Stimulated activated CD8-positive, alpha-beta memory T cell treated with anti-CD3 and anti-CD28 coated beads, Interleukin-4, amount 100 ng/mL, for 1 hour (primary cell): ENCODE measurements at places on chromosomes 13 and 19.
A peak's percentile ranks its signal among the peaks of the same experiment; 100 is the strongest.

DNA sequence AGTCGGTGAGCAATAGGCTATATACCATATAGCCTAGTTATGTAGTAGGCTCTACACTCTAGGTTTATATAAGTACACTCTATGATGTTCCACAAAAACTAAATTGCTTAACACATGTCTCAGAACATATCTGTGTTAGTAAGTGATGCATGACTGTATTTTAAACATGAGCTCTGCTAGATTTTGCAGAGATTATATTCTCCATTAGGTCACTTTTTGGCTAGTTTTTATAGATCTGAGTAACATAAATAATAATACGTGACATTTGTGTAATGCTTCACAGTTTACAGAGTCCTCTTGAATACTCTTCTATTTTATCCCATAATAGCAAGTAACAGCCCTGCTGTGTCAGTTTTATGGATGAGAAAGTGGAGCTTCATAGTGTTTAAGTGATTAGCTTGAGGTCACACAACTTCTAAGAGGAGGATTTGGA is 47.8 kb downstream of the NDFIP2 start:
- no peak for DNase-seq

DNA sequence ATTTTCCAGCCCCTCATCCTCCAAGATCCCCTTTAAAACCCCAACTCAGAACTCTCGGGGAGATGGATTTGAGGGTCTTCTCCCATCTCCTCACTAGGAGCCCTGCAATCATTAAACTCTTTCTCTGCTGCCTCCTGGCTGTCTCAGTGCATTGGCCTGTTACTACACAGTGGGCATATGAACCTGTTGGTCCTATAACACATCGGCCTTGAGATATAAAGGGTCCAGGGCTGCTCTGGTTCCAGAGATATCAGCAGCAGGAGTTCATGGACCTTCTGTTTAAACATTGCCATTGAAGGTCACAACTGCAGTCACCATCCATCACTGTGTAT is 3.8 kb upstream of the METTL21C start:
- no peak for DNase-seq

DNA sequence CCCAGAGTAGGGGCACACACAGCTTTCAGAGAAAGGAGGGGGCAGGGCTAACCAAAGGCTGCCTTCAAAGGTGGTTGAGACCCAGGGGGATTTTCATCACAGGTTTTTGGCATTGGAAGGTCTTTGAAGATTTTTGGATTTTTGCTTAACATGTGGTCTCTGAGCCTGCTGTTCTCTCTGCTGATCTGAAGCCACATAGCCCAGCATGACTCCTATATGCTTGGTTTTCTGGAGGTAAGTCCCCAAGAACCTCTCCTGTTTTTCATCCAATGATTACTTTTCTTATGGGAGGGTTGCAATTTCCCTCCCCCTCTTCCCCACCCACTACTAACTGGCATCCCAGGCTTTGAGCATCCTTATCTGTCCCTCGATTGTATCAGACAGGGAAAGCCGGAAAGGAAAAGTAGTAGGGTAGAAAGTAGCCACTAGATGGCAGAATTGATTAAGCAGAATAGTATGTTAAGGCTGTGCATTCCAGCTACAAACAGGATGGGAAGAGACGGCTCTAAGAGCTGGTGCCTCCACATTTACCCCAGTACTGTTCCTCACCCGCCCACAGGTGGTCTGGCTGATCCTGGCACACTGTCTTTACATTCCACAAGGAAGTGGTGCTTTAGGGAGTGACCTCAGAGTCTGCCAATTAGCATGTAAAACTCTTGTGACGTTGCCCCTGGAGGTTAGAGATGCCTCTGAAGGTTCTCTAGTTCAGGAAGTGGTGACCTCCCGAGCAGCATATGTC is 218.9 kb upstream of the EDNRB start:
- DNase-seq: no peak

DNA sequence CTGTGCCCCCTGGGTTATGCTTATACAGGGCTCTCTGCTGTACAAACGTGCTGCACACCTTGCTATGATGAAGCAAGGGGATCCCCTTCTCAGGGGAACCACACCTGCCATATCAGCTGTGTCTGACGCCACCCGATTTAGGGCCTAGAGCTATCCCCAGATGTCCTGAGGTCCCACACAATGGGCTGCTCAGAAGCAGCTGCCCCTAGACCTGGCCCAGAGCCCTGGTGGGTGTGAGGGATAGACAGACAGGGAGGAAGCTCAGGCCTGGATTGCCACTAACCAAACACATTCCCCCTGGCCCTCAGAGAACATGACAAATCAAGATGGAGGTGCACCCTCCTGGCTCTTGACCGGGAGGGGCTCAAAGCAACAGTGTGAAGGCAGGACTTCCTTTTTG is 59.3 kb downstream of the TSHZ3 start:
- DNase-seq: no peak

GRCh38 chr13:80962855-80963254 is 621.9 kb upstream of the SPRY2 start:
- no peak for DNase-seq

DNA sequence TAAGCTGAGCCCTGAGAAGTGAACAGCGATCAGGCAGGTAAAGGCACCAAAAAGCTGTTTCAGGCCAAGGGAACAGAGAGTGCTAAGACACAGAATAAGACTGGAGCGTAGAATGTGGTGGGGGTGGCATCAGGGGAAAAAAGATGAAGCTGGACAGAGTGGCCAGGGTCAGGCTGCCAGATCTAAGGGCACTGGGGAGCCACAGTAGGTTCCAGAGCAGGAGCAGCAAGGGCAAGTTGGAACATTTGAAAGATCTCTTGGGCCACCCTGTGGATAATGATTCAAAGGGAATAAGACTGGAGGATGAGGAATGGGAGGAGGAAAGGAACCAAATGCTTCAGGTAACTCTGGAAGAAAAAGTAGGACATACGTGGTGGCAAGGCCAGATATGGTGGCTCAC is 6.5 kb upstream of the PLIN3 start:
- DNase-seq: no peak

GRCh38 chr13:20217168-20217567 is 15.0 kb downstream of the GJB6 start:
- DNase-seq: no peak

- peak; percentile 56 for DNase-seq
Measured at GRCh38 chr13:46181840-46182490, at the start of gene LCP1. LCP1 (minus strand) TSS chr13:46182177; CDS start chr13:46159662, 22,515 bp downstream.

DNA sequence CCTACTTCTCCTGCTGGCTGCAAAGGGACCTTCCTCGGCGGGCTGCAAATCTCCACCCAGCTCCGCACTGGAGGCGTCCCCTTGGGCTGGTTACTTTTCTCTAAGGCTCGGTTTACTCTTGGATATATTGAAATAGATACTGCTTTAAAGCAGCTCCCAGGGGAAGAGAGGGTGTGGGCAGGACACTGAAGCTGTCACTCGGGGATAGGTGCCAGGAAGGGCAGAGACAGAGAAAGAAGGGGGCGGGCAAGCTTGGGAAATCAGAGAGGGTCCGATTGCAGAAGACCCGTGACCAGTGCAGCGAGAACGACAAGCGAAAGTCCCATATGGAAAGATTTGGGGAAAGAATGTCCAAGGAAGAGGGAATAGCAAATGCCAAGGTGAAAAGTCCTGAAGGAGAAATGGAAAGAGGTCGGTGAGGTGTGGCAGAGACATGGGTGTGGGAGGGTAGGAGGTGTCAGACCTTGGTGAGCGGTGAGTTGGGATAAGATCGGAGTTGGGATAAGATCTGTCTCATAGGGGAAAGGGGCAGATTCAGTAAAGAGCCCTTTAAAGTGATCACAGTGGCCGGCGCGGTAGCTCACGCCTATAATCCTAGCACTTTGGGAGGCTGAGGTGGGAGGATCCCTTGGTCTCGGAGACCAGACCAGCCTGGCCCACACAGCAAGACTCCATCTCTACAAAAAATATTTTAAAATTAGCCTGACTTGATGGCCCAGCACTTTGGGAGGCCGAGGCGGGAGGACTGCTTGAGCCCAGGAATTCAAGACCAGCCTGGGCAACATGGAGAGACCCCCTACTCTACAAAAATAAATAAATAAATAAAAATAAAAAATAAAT is 618 bp downstream of the THSD8 start:
- DNase-seq: no peak

GRCh38 chr19:56105090-56105701 is 15.9 kb downstream of the ZNF787 start:
- peak; percentile 29 for DNase-seq

GRCh38 chr19:33780746-33781145 is 15.9 kb upstream of the KCTD15 start:
- DNase-seq: no peak

DNA sequence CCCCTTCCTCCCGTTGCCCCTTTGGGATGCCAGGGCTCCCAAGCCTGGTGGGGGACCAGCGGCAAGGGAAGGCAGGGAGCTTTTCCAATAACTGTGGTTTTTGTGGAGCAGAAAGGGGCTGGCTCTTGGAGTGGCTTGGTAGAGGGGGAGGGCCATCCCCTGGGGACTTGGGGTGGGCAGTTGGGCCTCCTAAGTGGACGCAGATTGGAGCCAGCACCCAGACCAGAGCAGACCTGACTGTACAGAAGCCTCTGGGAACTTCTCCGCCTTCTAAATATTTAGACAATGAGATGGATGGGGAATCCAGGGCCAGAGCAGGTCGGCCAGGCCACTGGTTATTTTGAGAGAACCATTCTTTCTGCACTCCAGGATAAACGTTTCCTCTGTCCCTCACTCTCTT is 4.2 kb downstream of the PTGIR start:
- DNase-seq: no peak

DNA sequence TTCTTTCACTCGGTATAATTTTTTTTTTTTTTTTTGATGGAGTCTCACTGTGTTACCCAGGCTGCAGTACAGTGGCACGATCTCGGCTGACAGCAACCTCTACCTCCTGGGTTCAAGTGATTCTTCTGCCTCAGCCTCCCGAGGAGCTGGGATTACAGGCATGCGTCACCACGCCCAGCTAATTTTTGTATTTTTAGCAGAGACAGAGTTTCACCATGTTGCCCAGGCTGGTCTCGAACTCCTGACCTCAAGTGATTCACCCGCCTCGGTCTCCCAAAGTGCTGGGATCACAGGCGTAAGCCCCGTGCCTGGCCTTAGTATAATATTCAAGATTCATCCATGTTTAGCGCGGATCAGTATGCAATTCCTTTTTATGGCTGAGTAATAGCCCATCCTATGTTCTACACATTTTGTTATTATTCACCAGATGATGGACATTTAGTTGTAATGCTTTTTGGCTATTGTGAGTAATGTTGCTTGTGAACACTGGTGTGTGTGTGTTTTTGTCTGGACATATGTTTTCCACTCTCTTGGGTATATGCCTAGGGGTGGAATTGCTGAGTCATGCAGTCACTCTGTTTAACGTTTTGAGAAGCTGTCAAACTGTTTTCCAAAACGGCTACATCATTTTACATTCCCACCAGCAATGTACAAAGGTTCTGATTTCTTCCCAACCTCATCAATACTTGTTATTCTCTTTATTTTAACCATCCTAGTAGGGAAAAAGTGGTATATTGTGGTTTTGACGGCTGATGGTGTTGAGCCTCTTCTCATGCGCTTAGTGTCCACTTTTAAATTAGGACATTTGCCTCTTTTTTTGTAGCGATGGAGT is 22.9 kb downstream of the PLEKHF1 start:
- no peak for DNase-seq

DNA sequence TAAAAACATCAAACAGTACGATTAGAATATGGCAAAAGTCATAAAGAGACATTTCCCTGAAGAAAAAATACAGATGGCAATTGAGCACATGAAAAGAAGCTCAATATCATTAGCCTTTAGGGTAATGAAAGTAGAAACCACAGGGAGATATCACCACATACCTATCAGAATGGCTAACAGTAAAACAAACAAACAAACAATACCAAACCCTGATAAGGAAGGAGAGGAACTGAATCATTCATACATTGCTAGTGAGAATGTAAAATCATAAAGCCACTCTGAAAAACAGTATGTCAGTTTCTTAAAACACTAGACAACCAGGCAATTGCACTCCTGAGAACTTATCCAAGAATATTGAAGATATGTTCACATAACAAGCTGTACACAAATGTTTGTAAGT is 1342.5 kb upstream of the SLC10A2 start:
- no peak for DNase-seq

DNA sequence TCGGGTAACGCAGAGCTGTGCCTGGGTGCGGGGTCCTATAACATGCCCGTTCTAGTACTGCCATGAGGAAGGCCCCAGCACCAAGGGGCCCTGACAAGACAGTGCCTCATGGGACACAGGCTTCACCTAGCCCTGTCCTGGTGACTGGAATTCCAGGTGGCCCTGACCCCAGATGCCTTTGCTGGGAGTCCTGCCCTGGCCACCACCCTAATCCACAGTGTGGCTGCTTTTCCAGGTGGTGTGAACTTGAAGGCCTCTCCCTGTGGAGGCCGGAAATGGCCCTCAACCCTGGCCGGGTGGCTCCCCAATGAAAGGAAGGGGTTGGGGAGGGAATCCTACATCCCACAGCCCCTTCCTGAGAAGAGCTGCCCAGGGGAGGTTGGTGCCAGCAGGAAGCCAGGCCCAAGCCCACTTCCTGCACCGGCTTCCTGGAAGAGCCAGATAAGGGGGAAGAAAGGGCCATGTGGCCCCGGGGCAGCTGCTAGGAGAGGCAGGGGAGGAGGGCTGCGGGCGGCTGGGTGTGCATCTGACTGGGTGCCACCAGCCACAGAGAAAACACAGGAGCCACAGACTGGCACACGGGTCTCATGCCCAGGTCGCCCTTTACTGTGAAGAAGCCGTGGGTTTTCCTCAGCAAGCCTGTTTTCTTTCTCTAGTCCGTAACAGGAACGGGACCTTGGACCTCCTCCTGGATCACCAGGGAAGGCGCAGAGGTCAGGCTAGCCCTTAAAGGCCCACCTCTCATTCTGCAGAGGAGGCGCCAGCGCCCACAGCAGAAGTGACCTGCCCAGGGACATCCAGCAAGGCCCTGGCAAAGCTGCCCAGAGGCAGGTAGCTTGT is 4.7 kb downstream of the LSM4 start:
- DNase-seq: no peak
